ENCODE measurements at places on chromosomes 11 and 22. TPM values are rescaled to one million over a fixed set of nuclear protein-coding genes. Genes with fewer than 3 reads are reported as not detected.

Gene ELFN2
- 0.19 TPM for total RNA-seq

Gene DEFB131B
- not detected for total RNA-seq

Gene PATE4
- total RNA-seq: not detected

Gene OR9Q1
- not detected for total RNA-seq

Gene SGSM1
- 0.35 TPM for total RNA-seq

Gene PGA3
- total RNA-seq: not detected

All from activated CD4-positive, alpha-beta T cell treated with anti-CD3 and anti-CD28 coated beads for 36 hours (primary cell).